ENCODE measurements at places on chromosomes 5 and 9. TPM values are rescaled to one million over a fixed set of nuclear protein-coding genes. Genes with fewer than 3 reads are reported as not detected.

Gene LCN9
- polyA plus RNA-seq: not detected

DNA sequence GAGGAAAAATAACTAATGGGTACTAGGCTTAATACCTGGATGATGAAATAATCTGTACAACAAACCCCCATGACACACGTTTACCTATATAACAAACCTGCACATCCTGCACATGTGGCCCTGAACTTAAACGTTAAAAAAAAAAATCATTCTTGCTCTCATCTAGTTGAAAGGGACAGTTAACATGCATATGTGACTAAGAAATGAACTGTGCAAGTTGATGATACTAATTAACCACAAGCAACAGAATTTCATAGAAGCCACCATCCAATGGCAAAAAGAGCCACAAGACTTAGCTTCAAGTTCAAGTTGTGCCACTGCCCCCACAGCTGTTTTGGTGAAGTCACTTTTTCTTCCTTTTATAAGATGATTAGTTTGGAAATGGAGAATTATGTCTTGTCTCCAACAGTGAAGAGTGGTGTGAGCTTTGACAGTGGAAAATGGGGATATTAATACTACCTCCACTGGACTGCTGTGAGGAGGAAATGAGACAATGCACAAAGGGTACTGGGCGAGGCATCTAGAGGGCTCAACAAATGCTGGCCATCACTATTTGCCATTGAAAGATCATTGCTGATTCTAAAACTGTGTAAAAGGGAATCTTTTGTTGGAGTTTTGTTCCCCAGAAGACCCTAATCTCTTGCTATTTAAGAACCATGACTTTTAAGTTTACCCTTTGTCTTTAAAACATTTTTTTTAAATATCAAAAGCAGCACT is 202.1 kb downstream of the EBF1 start:
- DNase-seq: no peak

Gene FBXO38
- 55.2 TPM for polyA plus RNA-seq

DNA sequence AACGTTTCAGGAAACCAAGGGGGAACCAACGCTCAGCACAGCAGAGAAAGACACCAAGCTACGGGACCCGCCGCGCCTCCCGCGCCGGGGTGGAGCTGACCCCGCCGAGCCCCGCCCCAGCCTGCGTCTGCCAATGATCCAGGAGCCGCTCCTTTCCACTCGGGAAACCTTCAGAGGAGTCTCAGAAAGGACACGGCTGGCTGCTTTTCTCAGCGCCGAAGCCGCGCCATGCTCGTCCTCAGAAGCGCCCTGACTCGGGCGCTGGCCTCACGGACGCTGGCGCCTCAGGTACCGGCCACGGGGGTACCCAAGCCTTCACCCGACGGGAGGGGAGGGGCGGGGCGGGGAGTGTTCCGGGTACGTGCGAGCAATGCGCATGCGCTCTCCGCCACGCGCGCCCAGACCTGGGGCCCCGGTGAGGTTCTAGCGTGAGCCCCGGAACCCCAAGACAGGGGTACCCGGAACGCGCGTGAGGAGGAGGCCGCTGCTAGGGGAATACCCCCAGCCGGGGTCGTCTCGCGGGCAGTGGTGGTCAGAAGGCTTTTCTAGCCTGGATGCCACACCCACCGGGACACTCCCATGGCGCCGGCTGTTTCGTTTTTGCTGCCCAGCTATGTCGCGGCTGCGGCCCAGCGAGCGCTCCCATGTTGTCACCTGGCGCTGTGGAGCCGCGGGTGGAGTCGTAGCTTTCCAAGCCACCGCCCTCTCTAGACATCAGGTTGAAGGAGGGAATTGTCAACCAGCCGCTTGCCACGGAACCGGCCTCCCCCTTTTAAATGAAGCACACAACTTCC is at the start of gene NIPSNAP3A:
NIPSNAP3A (plus strand) TSS at position 119 of the 794 bp plus-strand sequence; CDS start at position 229, 110 bp downstream.
- DNase-seq: peak; percentile 71

DNA sequence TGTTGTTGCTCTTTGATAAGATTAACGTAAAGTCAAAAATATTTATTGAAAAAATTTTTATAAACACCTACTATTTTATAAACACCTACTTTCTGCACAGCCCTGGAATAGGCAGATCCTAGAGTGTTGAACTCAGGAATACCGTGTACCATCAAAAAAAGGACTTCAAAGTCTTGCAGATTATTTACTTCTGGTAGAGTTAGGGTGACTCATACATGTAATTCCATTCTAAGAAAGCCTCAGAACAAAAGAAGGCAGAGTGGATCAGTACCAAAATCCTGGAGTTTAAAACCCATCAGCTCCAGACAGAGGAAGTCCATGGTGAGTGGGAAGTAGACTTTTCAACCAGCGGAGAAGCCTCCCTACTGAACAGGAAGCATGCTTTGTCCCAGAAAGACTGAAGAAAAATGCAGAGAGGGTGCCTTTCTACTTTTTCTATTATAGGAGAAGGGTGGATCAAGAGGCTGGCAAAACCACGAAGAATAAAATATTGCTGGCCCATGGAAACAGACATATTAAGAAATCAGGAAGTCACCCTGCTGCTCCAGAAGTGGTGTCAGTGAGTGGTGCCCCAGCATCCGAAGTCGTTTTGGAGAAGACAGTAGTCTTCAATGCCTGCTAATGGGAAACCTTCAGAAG is 45.1 kb upstream of the DAB2 start:
- DNase-seq: no peak

DNA sequence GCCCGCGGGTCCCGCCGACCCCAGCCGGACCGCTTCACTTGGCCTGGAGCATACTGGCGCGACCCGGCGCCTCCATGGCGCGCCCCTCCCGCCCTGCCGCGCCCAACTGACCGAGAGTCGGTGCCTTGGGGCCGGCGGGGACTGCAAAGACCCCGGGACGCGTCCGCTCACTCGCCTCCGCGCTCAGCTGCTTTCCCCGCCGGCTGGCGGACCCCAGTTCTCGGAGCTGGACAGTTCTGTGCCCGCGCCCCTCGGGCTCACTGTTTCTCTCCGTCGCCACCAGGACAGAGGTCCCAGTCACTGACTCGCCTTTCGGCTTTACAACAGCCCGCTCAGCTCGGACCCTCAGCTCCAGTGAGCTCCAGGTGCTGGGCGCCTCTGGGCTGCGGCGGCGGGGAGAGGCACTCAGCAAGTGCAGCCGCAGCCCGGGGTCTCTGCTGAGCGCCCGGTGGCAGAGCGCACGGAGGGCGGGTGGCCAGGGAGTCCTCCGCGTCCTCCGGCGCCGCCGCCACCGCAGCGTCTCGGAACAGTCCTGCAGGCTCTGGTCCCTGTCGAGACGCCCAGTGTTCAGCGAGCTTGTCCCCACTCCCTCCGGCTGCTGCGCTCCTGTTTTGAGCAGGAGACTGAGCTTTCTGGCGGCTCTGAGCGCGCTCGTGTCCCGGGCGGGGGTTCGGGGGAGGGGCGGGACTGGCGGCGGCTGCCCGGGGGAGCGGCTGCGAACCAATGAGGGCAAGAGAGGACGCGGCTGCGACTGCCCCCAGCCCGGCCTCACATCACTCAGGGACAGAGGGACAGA is at the start of gene SMIM32:
SMIM32 (minus strand) TSS at position 637 of the 796 bp plus-strand sequence. CDS start 638 bp downstream, outside the sequence.
- DNase-seq: no peak

- no peak for DNase-seq
These were observed 199.3 kb upstream of the PDE4D start for GRCh38 chr5:60092671-60093422.

- DNase-seq: no peak
These were observed 154.4 kb upstream of the CLINT1 start for GRCh38 chr5:158013303-158013702.

GRCh38 chr9:108528231-108528630 is 327.6 kb downstream of the ACTL7B start:
- DNase-seq: no peak

DNA sequence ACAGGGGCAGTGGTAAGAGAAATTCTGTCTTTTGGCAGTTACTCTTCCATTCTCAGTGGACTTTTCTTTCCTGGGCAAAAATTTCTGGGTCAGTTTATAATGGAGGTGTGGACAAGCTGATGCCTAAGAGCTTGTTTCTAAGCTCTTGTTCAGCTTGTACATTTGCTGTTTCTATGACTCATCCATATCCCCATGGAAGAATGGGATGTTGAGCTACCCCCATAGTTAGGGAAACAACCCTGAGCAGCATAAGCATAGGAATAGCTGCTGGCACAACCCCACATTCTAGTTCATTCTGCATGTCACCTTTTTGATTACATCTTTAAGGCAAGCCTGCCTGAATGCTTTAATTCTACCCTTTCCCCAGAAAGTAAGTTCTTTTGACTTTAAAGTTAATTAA is 173.3 kb downstream of the PSAT1 start:
- DNase-seq: no peak

Gene TMEM252
- 8.9 TPM for polyA plus RNA-seq

DNA sequence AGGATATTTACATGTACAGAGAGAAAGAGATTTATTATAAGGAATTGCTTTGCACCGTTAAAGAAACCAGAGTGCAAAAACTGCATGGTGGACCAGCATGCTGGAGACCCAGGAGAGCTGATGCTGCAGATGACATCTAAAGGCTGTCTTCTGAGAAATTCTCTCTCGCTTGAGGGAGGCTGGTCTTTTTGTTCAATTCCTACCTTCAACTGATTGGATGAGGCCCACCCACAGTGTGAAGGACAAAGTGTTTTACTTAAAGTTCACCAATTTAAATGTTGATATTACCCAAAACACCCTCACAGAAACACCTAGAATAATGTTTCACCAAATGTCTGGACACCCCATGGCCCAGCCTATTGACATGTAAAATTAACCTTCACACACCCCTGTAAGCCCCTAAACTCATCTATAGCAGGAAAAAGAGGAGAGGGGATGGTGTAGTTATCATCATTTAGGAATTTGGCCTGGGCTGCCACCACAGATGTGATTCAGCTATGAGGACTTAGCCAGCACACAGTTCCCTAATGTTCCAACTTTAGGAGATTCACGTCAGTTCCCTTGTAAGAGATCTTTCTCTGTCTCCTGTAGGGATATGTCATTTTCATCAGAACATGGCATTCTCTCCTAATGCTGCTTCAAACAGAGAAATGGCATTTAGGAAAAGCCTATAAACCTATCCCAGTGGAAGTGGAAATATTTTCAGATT is 358.2 kb upstream of the TLE4 start:
- no peak for DNase-seq

Gene SLCO6A1
- polyA plus RNA-seq: not detected

- no peak for DNase-seq
These were observed 88.1 kb downstream of the FANCC start for GRCh38 chr9:95229230-95229915.

All from left renal cortex interstitium (tissue), 4 donors.